Stimulated activated CD8-positive, alpha-beta memory T cell treated with anti-CD3 and anti-CD28 coated beads, Interleukin-2, amount 100 ng/mL, for 48 hours (primary cell): ENCODE measurements at places on chromosomes 3 and 15.

DNA sequence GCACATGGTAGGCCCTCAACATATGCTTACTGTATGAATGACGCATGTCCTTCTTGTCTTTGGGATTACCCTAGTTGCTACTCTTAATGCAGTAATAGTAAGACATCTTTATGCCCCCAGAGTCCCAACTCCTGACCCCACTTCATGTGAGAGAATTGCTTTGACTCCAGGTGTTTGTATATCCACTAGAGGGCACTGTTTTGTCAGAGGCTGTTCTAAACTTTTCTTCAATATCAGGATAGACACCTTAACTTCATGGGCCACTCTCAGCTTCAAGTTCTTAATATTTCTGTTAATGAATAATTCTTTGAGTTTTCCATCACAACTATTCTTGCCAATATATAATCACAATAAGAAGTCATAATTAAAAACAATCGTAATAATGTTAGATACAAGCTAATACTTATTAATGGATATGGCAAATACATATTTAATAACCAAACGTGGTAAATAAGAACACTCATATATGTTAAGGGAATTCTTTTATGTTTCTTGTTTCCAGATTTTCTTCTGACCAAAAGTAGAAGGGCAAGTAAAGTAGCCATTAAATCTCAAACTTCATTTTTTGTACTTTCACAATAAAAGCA lies 337.2 kb upstream of the DNAJC19 start:
- DNase-seq: no peak

- no peak for DNase-seq
Measured at GRCh38 chr3:113018536-113019181, 27.9 kb downstream of the GTPBP8 start.

GRCh38 chr15:37135225-37135624 lies 34.9 kb upstream of the MEIS2 start:
- no peak for DNase-seq

DNA sequence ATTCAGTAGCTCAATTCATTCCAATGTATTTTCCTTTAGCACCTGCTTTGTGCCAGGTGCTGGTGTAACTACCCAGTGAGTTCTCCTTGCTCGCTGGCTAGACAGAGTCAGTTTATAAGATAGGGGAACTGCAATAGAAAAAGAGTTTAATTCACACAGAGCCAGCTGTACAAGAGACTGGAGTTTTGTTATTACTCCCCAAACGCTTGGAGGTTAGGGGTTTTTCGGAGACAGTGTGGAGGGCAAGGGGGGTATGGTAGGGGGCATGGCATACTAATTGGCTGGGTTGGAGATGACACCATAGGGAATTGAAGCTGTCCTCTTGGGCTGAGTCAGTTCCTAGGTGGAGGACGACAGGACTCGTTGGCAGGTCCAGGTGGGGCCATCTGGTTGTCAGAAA lies 5.4 kb upstream of the CFAP91 start:
- DNase-seq: no peak

GRCh38 chr15:73318463-73319351 lies 50.1 kb downstream of the HCN4 start:
- DNase-seq: peak; percentile 22

- no peak for DNase-seq
Measured at GRCh38 chr3:36606871-36607765, 157.2 kb downstream of the DCLK3 start.

- no peak for DNase-seq
Measured at GRCh38 chr3:71441217-71441924, 142.2 kb downstream of the FOXP1 start.

- DNase-seq: no peak
Measured at GRCh38 chr3:50628601-50629000, 11.7 kb downstream of the MAPKAPK3 start.

GRCh38 chr15:73582851-73583379 lies 50.3 kb downstream of the NPTN start:
- DNase-seq: no peak

- no peak for DNase-seq
Measured at GRCh38 chr15:59260090-59260489, 53.4 kb downstream of the LDHAL6B start.

GRCh38 chr15:85129881-85130280 lies 148.2 kb downstream of the PDE8A start:
- no peak for DNase-seq

- DNase-seq: no peak
Measured at GRCh38 chr3:184561913-184562877, 610 bp downstream of the EPHB3 start.

GRCh38 chr3:102181175-102181920 lies 253.5 kb upstream of the ZPLD1 start:
- no peak for DNase-seq

- DNase-seq: no peak
Measured at GRCh38 chr15:69766156-69766555, 313.5 kb downstream of the RPLP1 start.

GRCh38 chr3:60916546-60916945 lies 334.7 kb downstream of the FHIT start:
- DNase-seq: no peak

DNA sequence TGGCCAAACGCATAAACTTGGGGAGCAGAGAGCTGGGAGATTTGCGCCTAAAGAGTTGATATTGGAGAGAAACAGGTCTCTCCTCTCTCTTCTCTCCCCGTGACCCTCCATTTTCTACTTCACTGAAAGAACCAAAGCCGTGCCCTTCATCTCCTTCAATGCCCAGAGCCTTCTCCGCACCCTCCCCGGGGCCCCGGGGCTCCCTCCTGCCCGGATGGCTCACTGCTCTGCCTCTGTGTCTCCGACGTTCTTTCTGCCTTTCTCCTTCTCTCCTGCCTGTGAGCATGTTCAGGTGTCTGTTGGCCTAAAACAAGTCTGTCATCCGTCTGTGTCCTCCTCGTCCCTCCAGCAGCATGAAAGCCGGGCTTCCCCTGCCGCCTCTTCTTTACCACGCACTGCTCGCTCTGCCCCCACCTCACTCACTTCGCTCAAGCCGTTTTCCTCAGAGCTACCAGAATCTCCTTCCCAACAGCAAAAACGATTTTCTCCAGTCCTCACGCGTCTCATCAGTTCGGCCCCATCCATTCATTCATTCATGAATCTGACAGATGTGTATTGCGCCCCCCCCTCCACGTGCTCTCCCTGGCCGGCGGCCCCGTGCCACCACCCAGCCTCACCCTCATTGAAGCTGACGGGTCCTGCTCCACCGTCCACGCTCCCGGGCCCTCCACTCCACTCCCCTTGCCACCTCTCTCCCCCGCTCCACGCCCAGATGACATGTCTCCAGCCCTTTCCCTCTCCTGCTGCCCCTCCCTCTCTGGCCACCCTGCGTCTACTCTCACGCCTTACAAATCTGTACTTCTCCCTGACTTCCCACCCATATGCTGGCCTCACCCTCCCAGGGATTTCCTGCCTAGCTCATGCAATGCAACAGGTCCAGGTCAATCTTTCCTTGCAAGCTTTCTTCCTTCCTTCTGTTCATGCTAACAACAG lies 10.2 kb downstream of the MUC4 start:
- no peak for DNase-seq

DNA sequence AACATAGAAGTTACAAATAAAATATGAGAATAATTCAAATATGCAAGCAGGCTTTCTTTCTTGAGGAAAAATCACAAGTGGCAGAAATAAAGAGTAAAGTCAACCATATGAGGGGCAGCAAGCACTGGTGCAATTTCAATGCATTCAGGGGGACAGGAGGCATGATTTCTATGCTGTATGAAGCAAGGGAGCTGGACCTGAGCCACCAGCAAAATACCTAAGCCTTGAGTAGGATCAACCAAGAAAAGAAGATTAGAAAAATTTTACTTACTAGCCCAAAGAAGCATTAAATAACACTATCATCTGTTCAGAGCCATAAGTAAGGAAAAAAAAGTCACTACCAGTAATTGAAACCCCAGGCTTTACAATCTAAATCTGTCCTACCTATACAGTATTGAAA lies 6.3 kb downstream of the ADGRG7 start:
- DNase-seq: no peak

DNA sequence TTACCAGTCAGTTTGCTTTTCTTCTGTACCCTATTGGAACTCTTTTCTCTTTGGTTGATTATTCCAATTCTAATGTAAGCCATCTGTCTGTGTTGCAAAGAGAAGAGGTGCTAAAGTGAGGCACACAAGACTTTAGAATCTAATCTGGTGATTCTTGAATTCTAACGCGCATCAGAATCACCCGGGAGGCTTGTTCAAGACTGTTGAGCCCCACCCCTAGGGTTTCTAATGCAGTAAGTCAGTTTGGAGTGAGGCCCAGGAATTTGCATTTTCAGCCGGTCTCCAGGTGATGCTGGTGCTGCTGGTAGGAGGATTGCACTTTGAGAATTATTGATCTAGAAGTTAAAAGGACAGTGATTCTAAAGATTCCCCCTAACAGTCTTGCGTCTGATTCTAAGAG lies 185.3 kb upstream of the CHRM5 start:
- DNase-seq: no peak

DNA sequence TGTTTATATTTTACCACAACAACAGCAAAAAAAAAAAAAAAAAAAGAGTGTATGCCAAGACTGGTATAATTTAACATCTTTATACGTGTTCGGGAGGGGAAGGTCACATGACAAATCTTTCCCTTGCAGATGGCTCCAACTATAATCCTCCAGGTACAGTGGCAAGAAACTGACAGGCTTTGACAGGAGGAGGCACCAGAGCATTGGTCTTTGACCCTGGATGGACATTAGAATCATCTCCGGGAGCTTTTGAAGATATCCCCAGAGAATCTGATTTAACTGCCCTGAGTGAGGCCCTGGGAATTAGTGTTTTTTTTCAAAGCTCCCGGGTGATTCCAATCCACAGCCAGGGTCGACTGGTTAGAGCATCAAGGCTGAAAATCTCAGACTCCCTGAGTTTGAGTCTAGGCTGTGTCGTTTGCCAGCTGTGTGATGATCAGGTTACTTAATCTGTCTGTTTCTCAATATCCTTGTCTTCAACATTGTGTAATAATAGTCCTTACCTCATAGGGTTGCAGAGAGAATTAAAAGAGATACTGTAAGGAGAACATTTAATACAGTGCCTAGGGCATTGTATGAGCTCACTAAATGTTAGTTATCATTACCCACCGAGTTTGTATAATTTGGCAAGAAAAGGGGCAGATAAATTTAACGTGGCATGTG lies 8.9 kb upstream of the SEMA5B start:
- no peak for DNase-seq

DNA sequence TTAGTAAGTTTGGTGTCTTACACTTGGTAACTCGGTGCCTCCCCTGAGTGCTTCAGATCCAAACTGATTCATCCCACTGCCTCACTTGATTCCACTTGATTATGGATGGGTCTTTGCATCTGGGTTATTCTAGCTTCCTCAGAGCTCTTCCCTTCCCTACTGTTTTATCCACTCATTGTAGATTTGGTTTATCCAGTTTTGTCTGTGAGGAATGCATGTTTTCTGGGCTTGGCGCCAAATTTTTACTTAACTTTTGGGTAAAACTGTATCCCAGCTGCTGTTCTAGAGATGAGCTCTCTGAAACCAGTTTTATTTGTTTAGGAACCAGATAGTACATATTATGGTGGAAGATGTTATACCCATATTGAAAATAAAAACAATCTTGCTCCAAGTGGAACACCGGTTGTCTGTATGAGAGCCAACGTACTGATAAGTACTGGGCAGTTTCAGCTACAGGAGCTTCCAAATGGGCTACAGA lies 20.9 kb downstream of the RAD54L2 start:
- no peak for DNase-seq

DNA sequence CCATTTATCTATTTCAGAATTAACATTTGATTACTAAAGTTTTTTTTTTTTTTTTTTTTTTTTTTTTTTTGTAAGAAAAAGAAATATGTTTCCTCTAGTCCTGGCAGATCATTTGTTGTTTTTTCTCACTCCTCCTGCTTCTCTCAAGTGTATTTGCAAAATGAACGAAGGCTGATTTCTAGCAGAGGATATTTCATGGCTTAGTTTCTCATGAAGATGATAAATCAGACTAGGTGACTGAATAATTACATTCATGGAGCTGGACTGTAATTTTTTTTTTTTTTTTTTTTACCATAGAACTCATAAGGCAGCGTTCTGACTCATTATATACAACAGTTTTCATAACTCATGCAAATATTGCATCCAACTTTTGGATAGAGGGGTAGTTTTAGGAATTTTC lies 332.5 kb upstream of the SEMA6D start:
- no peak for DNase-seq

DNA sequence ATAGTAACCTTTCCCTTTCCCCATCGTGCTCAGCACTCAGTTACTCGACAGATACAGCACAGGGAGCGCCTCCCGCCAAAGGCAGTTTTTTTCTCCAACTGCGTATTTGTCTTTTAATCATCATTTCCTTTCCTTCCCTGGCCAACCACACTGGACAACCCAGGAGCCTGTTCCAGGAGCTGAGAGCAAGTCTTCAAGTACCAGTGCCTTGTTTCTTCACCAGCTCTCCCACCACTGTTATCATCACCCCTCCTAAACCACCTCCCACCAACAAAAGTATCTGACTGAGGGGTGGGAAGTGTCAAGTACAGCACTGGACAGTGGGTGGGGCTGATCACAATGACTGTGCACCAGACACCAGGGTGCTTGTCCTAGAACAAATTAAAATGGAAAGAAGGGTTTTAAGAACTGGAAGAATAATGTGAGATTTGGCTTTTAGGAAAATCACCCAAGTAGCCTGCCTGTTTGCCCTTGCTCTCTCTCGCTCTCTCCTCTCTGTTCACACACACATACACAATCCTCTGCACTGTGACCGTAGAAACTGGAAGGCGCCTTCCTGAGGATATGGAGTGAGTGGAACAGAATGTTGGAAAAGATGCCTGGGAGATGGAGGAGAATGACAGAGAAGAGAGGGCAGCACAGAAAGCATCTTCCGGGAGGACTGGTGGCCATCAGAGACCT lies 126.3 kb downstream of the TNIK start:
- no peak for DNase-seq

GRCh38 chr3:46987319-46987742 lies 7.9 kb downstream of the NBEAL2 start:
- DNase-seq: no peak

DNA sequence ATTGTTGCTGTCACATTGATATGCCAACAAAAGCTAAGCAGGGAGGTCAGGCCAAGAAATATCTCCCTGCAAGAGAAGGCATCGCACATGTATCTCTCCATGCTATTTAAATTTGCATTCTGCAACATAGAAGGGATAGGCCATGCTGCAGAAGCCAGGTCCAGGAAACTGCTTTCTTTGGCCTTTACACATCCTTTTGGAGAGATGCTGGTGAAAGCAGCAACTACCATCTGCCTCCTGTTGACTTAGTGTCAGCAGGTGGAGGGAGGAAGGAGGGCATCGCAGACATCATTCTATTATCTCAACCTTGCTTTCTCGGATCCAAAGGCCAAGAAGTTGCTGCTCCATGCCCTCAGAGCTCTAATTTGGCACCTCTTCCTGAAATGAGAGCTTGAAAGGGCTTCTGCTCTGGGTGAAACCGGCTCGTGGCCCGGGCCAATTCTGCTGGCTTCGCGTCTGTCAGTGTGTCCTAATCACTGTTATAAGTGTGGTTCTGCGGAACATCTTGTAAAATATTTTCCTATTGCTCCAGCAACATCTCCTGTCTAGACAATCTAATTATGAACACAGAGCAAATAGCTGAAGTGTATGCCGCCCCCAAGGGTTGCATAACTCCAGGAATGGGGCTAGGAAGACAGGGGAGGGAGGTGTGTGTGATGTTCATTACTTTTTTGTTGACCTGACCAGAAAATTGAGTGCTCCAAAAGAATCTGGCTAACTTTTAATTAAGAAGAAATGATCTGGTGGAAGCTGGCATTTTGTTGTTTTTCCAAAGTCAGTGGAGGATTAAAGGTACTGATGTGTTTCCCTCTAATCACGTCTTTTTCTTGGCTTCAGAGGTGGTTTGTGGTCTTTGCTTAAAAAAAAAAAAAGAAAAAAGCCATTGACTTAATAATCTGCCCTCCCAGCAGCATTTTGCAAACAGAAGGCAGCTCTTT lies 89.1 kb downstream of the TPRG1 start:
- no peak for DNase-seq

GRCh38 chr3:32733631-32734229 lies 48.7 kb downstream of the CNOT10 start:
- DNase-seq: no peak
